Muscle of leg (tissue), 16 donors: ENCODE measurements at places on chromosomes 12 and 14. TPM values are rescaled to one million over a fixed set of nuclear protein-coding genes. Genes with fewer than 3 reads are reported as not detected.

- no peak for DNase-seq
These were observed 475 bp upstream of the PCNX1 start for GRCh38 chr14:70906793-70907175.

GRCh38 chr14:64459405-64460136 lies 5.7 kb upstream of the AKAP5 start:
- DNase-seq: peak; percentile 10

The LRFN5 gene
- total RNA-seq: 10.0 TPM

DNA sequence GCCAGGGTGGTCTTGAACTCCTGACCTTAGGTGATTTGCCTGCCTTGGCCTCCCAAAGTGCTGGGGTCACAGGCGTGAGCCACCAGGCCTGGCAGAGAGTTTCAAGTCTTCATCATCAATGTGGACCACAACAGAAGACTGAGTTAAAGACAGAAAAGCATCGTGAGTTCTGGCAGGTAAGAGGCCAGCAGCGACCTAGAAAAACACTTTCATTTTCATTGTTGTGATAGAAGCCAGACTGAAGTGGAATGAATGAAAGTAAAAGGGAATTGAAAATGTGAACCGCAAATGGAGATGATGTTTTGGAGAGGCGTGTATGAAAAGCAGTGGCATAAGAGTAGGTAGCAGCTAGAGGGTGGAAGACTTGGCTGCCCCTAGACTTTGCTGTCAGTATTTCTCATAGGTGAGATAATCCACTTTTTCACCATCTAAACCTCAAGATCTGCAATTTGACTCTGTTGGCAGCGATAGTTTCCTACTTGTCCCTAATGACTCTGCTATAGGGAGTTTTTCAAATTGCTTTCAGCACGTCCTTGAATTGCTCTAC lies 47.1 kb upstream of the PLEKHA5 start:
- no peak for DNase-seq

DNA sequence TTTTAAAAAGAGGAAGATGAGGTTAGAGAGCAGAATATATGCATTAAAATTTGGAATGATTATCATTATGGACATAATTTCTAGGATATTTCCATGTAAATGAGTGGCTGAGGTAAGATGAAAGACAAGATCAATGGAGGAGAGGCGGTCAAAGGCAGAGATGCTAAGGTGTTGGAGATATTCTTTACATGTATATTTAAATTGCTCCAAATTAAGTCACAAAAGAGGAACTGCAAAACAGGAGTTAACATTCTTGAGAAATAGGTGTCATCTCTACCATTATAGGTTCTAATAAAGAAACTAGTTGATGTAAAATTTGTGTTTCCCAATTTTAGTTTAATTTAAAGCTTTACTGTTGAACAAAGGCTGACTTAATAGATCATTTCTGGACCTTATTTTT lies 268.5 kb upstream of the PPFIA2 start:
- DNase-seq: no peak

DNA sequence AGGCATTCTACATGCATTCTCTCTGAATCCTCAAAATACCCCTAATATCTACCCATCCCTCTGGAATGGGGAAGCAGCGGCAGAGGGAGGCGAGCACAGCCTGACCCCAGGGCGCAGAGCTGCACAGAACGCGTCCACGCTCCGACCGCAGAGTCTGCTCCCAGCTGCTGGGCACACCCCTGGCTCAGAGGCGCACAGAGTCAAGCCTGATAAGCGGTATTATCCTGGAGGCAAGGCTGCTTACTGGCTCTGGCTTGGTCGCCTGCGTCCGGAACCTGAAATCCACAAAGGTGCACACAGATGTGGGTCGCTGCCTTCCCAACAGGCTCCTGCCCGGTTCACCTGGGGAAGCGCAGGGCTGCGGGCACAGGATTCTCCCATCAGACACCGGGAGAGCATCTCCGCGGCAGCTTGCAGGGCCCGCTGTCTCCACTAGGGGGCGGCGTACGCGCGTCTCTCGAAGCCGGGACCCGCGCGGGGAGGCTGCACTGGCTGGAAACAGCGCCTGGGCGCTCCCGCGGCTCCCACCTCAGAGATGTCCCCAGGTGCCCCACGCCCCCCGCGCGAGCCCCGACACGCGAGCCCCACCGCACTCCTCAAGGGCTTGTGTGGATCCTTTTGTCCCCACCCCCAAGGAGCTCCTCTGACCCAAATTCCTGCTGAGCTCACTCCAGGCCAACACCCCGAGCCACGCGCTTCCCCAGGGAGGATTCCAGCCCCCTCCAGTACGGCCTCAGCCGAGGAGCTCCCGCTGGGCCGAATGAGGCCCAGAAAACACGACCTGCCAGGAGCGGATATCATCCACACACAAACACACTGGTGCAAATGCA lies 120.1 kb upstream of the FZD10 start:
- DNase-seq: peak; percentile 49

- no peak for DNase-seq
These were observed 27.1 kb downstream of the SLC38A4 start for GRCh38 chr12:46798648-46799047.

GRCh38 chr14:89524990-89525667 lies 108.1 kb upstream of the FOXN3 start:
- no peak for DNase-seq

- DNase-seq: peak; percentile 40
These were observed 59.5 kb downstream of the DAAM1 start for GRCh38 chr14:59247801-59248584.

DNA sequence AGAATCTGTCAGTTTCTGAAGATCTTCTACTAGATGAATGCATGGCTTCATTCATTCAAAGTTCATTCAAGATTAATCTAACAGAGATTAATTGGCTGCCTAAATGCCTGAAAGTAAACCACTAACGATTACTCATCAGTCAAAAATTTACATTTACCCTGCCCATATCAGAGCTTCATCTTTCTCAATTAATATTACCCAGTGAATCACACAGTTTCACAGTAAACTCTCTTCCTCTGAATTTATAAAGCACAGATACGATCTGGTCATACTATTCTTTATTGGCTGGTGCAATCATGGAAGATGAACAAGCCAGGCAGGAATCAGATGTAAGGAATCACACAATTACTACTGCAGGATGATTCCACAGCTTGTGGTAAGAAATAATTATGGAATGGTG lies 377.7 kb downstream of the SLC16A7 start:
- no peak for DNase-seq

DNA sequence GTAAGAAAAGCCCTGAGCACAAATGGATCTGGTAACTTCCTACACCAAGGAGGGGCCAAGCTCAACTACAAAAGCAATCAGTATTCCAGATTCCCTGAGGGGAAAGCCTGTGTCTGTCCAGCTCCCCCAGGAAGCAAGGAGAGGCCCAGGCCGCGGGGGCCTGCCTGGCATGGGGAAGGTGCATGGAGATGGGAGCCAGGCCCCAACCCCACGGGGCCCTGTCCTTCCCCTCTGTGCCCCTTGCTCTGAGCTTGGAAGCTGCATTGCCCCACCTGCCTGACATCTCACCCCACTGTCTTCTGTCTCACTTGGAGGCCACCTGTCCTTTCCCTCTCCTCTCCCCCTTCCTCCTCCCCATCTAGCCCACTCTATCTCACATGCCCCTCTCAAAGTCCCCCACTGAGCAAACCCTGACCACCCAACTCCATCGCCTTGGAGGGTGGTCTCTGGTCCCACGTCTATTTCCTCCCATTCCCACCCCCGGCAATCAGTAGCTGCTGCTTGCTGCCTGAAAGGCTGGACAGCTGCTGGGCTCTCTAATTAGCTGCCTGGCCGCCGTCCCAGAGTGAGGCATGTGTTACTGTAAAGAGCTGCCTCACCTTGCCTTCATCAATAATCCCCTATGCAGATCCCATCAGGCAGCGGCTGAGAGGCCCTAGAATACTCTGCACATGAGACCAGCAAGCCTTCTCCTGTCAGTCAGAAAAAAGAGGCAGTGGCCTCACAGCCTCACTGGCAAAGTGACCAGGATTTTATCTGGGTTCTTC lies 3.4 kb upstream of the TMEM229B start:
- peak; percentile 60 for DNase-seq

- no peak for DNase-seq
These were observed 71.7 kb downstream of the CCDC92 start for GRCh38 chr12:123900871-123901376.

The EXOC3L4 gene
- total RNA-seq: 0.75 TPM

DNA sequence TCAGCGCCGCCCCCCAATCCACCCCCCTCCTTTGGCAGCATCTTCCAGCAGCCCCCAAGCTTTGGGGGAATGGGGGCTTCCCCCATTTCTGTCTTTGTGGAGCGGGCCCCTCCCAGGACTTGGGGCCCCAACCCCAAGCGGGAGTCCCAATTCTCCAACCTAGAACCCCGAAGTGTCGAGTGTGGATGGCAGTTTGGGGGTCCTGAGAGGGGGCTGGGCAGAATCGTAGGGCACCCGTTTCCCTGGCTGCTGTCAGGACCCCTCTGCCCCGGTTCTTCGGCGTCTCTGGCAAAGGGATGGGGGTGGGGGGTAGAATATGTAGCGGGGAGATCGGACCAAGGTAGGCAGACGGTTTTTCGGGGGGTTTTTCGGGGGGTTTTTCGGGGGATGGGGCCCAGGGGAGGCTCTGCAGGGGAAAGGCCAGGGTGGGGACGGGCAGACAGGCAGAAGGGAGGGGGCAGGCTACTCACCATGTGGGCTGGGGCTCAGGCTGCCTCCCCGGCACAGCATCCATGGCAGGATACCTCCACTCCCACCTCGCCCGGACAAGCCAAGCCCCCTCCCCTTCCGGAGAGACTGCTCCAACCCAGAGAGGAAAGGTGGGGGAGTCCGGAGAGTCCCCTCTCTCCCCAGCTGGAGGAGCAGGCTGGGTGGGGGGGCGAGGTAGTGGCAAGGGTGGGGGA lies 739 bp downstream of the JPH4 start:
- DNase-seq: peak; percentile 24

The MYO1H gene
- total RNA-seq: not detected

DNA sequence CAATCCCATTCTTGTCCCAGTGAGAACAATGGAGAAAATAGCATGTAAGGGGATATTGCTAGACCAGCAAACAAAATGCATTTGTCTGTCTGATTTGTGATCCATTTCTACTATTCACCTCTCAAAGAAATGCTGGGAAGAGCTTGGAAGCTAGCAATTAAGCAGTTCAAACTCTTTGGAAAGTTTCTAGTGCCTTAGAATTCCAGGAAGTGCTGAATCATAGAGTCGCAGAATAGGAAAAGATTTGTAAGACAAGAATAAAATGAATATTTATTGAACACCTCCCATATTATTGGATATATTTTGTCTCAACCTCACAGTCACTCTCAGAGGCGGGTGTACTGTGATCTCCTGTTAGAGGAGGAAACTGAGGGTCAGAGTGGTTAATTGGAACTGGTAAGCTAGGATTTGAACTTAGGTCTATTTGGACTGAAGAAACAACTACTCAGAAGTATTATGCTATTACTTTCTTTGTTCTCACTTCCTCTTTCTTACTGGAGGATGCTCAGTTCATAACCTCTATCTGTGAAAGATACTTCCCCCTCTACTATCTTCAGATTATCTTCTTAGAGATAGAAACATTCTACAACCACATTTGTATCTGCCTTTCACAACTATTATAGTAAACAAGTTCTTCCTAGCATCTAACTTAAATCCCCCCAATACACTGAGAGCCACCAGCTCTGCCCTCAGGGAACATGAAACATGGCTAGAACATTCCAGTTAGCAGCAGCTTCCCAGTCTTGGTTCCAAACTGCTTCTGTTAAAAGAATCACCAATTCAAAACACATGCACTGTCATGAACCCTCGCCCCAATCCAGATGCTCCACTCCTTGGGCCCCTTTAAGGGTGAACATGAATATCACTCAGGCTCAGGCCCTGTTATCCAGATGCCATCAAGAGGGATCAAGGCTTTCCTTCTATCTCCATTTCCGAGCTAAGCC lies 64.2 kb downstream of the DRAM1 start:
- peak; percentile 57 for DNase-seq

DNA sequence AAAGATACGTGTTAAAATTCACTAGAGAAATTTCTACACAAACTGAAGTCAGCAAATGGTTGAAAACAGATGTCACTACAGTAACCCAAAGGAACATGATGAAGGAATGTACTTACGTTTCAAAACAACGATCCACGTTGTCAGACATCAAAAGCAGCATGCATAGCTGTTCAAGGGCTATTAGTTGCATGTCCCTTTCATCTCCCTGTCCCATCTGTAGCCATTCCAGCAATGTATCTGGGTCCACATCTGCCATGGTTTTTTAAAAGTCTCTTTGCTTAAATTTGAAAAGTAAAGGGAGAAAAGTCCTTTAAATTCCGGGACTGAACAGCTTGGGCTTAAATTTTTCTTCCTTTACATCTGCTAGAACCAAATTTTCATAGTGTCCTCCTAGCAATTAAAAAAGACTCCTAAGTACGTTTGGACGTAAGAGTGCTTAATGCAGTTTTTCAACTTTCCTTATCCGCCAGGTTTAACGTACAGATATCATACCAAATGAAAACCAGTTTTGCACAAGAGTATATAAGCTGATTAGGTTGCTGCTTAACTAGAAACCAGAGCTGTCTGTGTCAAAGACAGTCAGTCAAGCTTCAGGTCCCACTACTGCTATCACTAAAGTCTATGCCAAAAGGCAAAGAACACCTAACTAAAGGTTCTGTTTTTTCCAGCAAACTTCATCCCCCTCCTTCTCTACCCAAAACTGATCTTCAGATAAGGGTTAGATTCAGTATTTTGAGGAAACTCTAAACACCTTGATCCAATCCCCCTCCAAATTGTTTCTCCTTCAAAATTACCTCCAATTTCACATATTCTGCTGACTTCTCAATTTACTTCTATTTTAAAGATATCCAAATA lies 1.7 kb downstream of the HECTD1 start:
- DNase-seq: peak; percentile 47

DNA sequence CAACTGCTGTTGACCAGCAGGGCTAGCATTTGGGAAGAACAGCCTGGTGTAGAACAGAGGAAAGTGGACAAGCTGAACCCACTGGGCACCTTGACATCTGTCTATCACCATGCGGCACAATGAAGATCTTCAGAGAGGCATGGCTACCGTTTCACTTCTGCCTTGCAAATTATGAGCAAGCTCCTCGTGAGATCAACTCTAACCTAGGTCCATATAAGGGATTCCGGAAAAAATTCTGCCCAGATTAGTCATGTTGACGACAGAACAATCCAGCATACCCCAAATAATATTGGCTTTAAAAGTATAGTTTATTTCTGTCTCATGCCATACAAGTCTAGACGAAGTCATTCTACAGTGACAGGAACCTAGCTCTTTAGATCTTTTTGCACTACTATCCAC lies 91.6 kb upstream of the ATF7IP start:
- DNase-seq: no peak

The GNPTAB gene
- total RNA-seq: 13.4 TPM

DNA sequence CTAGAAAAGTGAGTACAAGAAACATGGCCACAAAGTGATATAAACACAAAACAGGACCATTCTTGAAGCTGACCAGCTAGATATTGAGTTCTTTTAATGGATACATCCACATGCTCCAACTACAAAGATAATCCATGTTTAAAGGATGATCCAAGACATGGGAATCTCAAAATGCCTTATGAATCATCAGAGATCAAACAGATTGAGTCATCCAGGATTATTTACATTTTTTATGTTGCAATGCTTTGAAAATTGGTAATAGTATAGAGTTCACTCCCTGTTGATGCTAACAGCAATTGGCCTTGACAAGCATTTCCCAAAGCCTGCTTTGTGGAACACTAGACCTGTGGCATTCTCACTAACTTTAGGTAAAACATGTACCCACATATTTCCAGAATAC lies 293.0 kb upstream of the TBX3 start:
- no peak for DNase-seq
